Spleen (tissue), 13 donors: ENCODE measurements at places on chromosomes 2 and 18. TPM values are rescaled to one million over a fixed set of nuclear protein-coding genes. Genes with fewer than 3 reads are reported as not detected.

GRCh38 chr2:179711375-179711774, 150.0 kb downstream of the ZNF385B start:
- DNase-seq, result no peak

DNA sequence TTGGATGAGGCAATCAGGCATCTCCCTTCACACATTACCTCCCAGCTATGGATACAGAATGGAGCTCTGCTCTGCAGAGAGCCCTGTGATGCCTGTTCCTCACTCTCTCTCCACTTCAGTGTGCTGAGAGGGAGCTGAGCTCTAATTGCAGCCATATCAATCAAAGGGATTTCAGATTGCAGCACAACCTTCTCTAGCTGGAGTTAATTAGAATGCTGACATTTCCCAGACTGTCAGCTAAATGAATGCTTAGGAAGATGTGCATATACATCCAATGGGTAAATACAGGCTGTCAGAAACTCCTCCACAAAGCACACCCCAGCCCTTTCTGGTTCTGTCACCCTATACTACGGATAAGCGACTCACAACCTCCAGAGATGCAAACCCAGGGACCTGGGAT, 402.6 kb downstream of the EIPR1 start:
- DNase-seq, result no peak

DLX2 gene
- not detected for polyA plus RNA-seq

IL18R1 gene
- polyA plus RNA-seq, result 2.2 TPM

- DNase-seq, result no peak
Observed at GRCh38 chr2:41741951-41742595, 305.7 kb upstream of the PKDCC start.

KANSL1L gene
- polyA plus RNA-seq, result 2.0 TPM

- DNase-seq, result no peak
Observed at GRCh38 chr2:229050133-229050532, 221.0 kb downstream of the PID1 start.

BCL11A gene
- polyA plus RNA-seq, result 41.1 TPM

DNA sequence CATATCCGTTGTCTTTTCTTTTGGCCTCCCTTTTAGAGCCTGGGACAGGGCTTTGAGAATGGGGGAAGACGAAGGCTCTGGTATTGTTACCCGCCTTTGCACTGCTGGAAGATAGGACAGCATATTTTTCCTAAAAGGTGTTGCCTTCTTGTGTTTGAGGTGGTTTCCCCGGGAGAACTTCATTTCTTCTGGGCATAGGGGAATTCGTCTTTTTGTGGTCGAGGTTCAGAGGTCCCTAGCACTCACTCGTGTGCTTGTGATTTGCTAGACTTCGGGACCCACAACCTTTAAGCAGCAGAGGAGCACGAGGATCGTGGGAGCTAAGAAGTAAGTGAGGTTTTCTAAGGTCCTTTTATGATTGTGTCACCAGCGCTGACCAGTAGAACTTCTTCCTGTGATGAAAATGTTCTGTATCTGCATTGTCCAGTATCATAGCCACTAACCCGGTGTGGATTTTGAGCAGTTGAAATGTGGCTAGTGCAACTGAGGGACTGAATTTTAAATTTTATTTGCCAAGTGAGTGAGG, 611 bp downstream of the ZNF512 start:
- DNase-seq, result no peak

FAM98A gene
- 11.8 TPM for polyA plus RNA-seq

GRCh38 chr18:51196811-51197660, 445 bp downstream of the MEX3C start:
- peak; percentile 94 for DNase-seq

DNA sequence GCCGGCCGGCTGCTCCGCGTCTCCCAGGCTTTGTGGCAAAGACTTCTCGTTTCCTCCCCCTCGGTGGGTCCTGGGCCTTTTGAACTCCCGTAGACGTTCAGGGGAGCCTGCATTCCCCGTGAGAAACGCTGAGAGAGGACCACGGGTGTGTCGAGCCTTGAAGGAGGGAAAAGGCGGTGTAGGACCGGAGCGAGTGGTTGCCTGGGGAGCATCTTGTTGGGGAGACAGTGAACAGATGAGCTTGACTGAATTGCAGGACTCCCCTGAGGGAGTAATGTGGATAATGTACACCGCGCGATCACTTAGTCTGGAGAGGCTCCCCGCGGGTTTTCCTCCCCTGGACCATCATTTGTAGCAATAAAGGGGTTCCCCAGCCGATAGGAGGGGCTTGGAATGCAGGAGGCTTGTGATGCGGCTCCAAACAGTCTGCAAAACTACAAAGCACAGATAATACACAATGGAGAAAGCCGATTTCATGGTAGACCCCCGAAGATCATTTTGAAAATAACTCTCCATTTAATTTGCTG, 769 bp downstream of the ALMS1 start:
- DNase-seq, result no peak

DGKD gene
- polyA plus RNA-seq, result 35.6 TPM

SPATA3 gene
- polyA plus RNA-seq, result not detected

- no peak for DNase-seq
Observed at GRCh38 chr2:177622521-177622920, 229.9 kb downstream of the AGPS start.

GPC1 gene
- polyA plus RNA-seq, result 12.4 TPM

LYG2 gene
- not detected for polyA plus RNA-seq

DNA sequence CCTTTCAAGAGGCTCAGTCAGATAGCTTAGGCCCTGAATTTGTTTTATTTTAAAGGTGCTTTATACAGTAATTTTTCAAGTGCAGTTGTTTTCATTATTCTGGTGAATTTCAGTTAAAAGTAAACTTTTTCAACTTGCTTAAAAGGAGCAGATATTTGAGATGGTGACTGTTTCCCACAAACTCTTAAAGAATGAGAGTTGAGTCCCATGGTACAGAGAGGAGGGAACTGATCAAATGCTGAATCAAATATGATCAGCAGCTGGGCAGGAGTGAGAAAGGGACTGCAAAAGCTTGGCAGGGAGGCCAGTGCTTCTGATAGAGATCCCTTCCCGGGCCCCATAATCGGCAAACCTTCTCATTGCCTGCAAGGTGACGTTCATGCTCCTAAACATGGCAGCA, 91.2 kb downstream of the KCNS3 start:
- DNase-seq, result no peak

IGFBP5 gene
- polyA plus RNA-seq, result 15.6 TPM

DNA sequence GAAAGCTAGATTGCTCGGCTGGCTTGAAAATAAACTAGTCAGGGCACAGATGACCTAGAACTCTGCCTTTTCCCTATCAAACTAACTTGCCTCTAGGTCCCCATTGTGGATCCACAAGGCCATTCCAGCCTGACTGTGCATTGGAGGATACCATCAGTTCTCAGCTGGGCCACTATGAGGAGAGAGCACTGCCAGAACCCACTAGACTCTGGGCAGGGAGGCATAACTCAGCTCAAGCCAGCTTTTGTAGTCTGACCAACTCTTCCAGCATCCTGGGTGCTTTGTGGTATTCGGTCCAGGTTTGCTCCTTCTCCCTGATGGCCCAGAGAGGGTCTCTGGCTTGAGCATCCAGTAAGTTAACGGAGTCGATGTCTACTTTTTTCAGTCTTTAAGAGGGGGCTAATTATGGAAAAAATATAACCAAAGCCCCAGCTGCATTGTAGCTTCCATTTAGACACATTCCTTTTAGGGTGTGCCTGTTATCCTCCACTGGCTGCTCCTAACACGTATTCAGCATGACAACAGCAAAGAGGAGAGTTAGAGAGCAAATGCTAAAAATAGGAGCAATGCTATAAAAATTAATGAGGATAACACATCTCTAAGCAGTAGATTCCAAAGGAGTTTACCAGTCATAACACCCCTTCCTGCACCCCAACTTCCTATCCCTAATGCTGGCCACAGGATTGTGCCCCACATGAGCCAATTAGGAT, 15.2 kb downstream of the GKN2 start:
- DNase-seq, result no peak

NPAS2 gene
- 2.4 TPM for polyA plus RNA-seq

- peak; percentile 61 for DNase-seq
Observed at GRCh38 chr2:20172273-20173055, 52.5 kb downstream of the SDC1 start.

SLC9A4 gene
- polyA plus RNA-seq, result not detected

GRCh38 chr2:211900000-211900399, 638.6 kb downstream of the ERBB4 start:
- no peak for DNase-seq

DNA sequence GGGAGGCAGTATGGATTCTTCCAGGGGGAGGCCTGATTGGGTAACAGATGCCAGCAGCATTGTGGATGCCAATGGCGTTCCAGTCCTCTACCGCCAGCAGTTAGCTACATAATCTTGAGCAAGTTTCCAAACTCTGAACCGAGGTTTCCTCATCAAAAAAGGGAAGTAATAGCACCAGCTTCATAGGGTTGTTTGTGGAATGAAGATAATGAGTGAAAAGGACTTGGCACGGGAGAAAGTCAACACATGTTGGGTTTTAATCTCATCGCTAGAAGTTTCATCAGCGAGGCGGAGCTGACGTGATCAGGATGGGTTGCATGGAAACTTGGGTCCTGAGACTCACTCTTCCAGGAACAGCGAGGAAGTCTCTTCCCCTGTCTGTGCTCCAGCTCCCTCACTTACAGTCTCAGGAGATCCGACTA, 266.7 kb downstream of the SH3BP4 start:
- no peak for DNase-seq

PLB1 gene
- polyA plus RNA-seq, result 4.5 TPM

DNA sequence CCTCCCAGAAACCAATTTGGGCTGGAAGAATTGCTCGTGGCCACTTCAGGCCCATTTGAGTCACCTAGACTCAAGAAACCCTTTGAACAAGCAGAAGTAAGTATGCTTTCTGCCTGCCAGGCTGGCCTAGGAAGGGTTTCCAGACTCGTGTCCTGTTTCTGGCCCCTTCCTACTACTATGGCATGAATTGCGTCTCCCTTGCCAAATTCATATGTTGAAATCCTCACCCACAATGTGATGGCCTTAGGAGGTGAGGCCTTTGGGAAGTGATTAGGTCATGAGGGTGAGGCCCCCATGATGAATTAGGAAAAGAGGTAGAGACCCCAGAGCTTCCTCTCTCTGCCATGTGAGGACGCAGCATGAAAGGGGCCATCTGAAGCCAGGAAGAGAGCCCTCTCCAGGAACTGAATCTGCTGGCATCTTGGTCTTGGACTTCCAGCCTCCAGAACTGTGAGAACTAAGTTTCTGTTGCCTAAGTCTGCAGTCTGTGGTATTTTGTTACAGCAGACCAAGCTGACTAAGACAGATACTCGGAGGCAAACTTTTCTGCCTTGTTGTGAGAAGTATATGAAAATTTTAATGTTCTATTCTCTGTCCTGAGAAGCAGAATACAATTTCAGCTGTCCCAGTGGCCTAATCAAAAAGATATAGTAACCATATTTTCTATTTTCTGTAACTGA, 13.1 kb downstream of the GPR45 start:
- DNase-seq, result no peak

- DNase-seq, result no peak
Observed at GRCh38 chr2:112093216-112093615, 38.1 kb downstream of the TMEM87B start.
